ENCODE measurements at places on chromosomes 2 and 18.

DNA sequence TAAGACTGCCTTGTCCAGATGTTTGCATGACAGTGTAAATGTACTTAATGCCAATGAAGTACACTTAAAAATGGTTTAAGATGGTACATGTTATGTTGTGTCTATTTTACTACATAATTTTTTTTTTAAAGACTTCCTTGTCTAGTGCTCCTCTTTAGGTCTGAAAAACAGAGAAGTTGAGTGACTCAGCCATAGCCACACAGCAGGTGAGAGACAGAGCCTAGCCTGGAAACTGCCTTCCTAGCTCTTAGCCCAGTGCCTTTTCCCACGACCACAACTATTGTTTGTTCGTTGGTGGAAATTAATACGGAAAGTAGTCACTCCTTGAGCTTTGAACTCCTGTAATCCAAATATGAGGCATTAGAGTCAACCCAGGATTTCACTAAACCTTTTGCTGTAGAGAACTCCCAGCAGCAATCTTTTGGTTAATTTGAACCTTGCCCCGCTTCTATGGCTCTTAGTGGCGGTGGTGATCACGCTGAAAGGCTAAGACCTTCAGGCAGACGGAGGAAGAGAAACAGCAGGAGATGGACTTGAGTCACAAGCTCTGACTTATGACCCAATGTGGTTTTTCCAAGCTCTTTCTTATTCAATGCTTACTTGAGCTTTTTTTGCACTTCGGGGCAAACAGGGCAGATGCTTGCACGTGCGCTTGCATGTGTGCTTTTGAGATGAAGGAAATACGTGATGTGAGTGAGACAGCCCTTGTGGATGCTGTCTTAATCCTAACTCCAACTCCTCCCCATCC is 21.2 kb downstream of the TRIB2 start:
- DNase-seq, result no peak

DNA sequence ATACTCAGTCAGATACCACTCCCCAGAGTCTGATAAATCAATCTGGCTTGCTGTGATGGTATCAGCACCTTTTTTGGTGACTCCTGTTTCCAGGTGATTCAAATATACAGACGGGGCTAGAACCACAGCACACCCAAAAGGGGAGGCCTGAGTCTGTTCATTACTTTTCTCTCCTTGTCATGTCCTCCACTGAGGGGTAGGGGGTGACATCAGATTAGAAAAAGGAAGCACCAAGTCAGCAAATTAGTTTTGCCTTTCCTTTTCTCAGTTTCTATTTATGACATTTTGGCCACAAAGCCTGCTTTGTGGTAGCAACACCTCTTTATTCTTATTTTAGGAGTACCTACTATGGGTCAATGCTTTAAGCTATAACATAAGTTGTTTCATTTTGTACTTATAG is 127.4 kb downstream of the CCDC102B start:
- DNase-seq, result no peak

GRCh38 chr2:174561283-174561971 is 36.2 kb downstream of the WIPF1 start:
- DNase-seq, result no peak

- DNase-seq, result no peak
Observed at GRCh38 chr18:58361212-58361611, 267.7 kb downstream of the ALPK2 start.

DNA sequence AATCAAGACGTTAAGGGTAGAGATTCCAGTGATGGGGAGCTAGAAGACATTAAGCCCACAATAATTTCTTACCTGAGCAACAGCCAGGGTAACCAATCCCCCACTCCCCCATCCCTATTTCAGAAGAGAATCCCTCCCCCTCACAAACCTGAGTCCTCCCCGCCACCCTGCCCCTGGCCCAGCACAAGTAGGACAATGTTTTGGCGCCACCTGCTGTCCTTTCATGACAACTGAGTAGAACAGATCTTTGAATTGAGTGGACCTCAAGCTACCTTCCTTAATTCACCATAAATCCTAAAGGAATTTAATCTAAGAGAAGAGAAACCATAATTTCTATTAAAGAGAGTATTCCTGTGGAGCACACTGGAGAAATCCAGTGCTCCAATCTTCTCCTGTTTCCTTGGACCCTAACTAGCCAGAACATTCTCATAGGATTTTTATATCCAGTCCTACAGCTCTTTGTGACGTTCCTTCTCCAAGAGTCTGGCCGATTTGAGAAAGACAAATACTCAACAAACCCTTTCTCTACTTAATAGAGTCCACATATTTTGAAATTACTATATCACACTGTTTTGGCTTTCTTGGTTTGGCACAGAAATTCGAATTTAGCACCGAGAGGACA is 41.1 kb downstream of the NHEJ1 start:
- no peak for DNase-seq

- DNase-seq, result no peak
Observed at GRCh38 chr2:240300261-240300821, 135.1 kb upstream of the GPC1 start.
